Activated T-helper 17 cell treated with anti-CD3 and anti-CD28 coated beads, Interleukin-2, amount 50 U/mL, for 72 hours (primary cell): ENCODE measurements at places on chromosomes 4 and X. TPM values are rescaled to one million over a fixed set of nuclear protein-coding genes. Genes with fewer than 3 reads are reported as not detected.

DNA sequence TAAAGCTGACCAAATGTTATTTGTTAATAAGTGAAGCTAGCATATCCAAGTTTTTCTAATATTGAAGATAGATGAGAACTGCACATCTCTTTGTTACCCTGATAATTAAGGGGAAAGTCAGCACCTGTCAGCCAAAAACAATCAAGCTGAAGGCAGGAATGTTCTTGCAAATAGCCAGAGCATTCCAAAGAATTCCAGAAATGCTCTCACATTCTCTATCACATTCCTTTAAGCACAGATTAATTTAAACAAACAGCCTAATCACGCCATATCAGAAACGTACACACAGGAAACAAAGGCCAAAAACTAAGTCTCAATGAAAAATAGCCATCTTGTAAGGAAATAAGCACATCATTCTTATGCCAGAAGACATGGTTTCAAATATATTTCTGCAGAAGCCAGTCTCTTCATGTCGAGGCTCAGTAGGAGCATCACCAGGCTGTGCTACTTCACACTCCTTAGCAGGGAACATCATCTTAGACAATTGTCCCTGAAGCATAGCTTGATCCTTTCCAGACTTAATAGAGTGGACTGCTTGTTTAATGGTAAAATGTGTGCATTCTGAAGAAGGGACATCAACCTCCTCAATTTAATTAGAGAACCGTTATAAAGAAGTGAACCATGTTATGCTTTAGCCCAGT is 252.9 kb upstream of the TTC29 start:
- no peak for ATAC-seq

- no peak for ATAC-seq
Measured at GRCh38 chrX:25013632-25014365, 2.0 kb downstream of the ARX start.

DNA sequence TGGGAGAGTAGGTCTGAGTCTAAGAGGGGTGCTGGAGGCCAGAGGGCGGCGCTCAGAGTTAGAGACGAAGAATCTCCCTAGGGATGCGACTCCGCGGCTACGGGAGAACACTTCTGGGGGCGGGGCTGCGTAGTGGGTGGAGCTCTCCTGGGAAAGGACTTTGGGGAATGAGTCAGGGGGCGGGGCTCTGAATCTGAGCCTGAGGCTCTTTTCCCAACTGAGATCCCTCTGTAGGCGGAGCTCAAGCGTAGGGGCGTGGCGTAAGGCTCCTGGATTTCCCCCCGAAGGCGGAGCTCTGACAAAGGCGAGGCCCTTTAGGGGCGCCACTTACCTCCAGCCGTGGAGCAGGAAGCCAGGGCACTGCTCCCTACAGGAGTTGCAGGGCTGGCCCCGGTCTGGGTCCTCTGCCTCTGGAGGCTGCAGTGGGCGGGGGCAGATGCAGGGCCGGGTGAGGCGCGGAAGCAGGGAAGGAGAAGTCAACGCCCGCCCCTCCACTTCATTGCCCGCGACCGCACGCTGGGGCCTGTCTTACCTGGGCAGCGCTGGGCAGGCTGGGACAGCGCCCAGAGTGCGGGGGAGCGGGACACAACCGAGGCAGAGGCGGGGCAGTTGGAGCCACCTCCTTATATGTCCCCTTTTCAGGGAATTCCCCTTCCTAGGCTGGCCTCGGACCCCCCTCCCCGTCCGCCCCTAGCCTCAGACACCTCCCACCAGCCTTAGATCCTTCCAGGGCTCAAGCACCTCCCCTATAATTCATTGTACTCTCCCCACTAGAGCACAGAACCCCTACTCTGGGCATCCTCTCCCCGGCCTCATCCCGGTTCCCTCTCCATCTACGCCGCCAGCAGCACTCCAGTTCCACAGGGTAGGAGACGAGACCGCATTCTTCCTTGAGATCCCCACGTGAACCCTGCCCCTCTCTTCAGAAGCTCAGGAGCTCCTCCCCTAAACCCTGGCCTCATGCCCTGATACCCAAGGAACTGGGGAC is 1.6 kb downstream of the PRICKLE3 start:
- peak; percentile 75 for ATAC-seq

DNA sequence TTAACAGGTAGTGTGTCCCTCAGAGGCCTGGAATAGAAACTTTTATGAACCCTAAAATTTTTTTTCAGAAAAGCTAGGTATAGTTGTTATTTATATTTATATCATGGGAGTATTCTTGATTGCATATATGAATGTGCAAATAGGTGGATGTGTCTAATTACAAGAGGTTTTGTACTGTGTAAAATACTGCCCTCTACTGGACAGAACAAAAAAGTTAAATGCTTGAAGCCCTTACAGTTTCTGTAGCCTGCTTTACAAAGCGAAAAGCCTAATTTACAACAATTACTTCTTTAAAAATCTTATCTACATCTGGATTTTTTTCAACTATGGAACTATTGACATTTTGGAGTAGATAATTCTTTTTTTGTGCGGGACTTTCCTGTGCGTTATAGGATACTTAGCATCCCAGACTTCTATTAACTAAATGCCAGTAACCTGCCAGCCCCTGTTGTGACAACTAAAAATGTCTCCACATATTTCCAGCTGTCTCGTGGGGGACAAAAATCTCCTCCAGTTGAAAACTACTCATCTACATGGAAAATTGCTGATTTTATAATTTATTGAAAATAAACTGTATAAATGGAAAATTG is 35.1 kb downstream of the ENPEP start:
- peak; percentile 63 for ATAC-seq

DNA sequence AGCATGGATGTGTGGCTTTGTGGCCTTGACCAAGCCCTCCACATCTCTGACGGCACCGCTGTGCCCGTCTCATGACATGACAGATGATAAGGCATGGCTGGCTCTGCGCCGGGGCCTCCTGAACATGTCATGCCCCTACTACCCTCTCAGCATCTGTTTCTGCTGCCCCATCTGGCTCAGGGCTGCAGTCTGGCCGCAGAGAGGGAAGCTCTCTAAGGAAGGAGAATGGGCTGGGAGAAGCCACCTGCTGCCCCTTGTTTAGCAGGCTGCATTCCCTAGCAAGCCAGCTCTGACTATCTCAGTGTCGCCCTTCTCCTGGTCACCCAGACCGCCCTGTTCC is 7.2 kb downstream of the ZNF185 start:
- ATAC-seq = no peak

DNA sequence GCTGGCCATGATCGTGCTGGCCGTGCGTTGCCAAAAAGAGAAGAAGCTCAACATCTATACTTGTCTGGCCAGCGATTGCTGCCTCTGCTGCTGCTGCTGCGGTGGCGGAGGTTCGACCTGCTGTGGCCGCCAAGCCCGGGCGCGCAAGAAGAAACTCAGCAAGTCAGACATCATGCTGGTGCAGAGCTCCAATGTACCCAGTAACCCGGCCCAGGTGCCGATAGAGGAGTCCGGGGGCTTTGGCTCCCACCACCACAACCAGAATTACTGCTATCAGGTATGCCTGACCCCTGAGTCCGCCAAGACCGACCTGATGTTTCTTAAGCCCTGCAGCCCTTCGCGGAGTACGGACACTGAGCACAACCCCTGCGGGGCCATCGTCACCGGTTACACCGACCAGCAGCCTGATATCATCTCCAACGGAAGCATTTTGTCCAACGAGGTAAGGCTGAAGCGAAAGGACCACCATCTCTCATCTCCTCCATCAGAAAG is 3.3 kb downstream of the PCDH10 start:
- no peak for ATAC-seq

GRCh38 chr4:40307627-40308497 is 27.3 kb upstream of the CHRNA9 start:
- peak; percentile 74 for ATAC-seq

DNA sequence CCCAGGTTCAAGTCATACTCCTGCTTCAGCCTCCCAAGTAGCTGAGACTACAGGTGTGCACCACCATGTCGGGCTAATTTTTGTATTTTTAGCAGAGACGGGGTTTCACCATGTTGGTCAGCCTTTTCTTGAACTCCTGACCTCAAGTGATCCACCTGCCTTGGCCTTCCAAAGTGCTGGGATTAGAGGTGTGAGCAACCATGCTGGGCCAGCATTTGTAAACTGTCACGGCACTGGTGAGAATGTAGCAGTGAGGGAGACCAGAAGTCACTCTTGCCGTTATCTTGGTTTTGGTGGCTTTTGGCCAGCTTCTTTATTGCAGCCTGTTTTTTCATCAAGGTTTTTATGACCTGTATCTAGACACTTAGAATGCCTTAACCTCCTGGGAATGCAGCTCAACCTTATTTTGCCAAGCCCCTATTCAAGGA is 22.4 kb downstream of the PCDH18 start:
- no peak for ATAC-seq

- no peak for ATAC-seq
Measured at GRCh38 chr4:10951306-10951705, 266.7 kb upstream of the CLNK start.

DNA sequence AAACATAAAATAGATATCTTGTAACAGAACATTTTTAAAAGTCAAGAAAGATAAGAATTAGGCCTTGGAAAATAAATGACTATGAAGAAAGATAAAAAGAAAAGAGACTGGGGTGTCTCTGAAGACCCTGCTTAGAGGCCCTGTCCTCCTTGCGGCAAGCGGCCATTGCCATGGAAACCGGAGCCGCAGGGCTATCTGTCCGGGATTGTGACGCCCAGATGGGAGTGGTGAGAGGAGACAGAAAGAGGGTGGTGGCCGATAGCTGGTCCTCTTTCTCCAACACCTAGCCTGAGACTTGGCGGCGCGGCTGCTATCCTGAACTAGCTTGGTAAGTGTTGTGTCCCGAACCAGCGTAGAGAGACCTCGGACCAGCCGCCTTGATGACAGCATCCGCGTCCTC is at the start of gene DUSP21:
TSS of gene DUSP21 (plus strand) at position 269 of the 400 bp plus-strand sequence. CDS start at position 381, 112 bp downstream.
- ATAC-seq = no peak

GRCh38 chrX:54921427-54922021 is 900 bp downstream of the TRO start:
- ATAC-seq = peak; percentile 82

DNA sequence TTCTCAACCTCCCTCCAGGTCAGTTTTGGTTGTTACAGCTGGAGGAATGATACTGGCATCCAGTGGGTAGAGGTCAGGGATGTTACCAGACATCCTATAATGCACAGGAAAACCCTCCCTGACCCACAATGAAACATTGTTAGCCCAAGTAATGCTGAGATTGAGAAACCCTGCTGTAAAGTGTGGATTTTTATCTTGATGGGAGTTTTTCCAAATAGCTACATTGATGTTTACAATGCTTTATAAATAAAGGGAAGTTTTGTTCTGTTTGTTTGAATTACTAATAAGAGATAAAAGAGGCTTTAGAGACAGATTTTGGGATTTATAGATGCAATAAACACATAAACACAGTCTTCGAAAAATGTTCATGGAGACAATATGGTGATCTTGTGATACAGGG is 194.0 kb upstream of the NUDT6 start:
- no peak for ATAC-seq

DNA sequence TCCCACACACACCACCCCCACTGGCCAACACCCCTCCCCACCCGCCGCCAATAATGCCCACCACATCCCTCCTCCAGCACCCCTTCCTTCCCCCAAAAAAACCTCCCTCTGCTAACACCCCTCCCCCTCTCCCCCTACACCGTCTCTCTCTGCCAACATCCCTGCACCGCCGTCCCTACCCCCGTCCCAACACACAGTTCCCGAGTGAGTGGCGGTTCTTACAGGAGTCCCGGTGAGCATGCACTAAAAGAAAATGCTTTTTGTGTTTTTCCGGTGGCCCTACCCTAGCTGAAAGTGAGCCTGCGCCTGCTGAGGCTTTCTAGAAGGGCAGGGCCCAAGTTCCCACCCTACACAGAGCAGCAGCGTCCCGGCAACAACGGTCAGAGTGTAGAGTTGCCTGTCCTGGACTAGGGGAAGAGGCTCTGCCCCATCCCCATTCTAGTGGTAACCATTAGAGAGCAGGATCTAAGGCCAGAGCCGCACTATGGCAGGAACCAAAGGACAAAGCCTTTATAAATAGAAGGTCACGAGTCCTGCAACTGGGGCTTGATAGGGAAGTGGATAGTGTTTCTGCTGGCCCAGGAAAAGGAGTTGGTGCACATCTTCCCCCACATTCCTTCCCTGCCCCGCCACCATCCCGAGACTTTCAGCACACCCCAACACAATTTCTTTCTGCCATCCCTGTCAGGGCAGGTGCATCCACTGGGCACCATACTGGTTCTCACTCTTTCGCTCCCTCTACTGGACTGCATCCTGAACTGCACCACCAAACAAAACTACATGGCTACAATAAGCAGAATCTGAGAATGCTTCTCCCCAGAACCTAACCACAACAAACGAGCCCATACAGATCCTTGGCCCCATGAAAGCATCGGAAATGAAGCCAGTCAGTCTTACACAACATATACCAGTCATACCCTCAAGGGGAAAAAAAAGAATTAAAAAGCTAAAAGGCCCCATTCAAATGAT is 78.1 kb upstream of the PAGE3 start:
- ATAC-seq = peak; percentile 47

- no peak for ATAC-seq
Measured at GRCh38 chr4:83725336-83726085, 189.6 kb downstream of the GPAT3 start.

Gene NOX1
- total RNA-seq = not detected

Gene RGN
- total RNA-seq = not detected

Gene HMGB3
- total RNA-seq = 33.3 TPM

Gene HSD17B13
- total RNA-seq = not detected

Gene XAGE3
- not detected for total RNA-seq

Gene SHROOM3
- not detected for total RNA-seq

Gene GPRASP2
- 0.17 TPM for total RNA-seq

Gene JAKMIP1
- total RNA-seq = 13.1 TPM

Gene CCNG2
- 25.6 TPM for total RNA-seq
